Stimulated activated CD8-positive, alpha-beta memory T cell treated with anti-CD3 and anti-CD28 coated beads, Interleukin-2, amount 100 ng/mL, for 48 hours (primary cell): ENCODE measurements at places on chromosomes 16 and 17.
A peak's percentile ranks its signal among the peaks of the same experiment; 100 is the strongest.

DNA sequence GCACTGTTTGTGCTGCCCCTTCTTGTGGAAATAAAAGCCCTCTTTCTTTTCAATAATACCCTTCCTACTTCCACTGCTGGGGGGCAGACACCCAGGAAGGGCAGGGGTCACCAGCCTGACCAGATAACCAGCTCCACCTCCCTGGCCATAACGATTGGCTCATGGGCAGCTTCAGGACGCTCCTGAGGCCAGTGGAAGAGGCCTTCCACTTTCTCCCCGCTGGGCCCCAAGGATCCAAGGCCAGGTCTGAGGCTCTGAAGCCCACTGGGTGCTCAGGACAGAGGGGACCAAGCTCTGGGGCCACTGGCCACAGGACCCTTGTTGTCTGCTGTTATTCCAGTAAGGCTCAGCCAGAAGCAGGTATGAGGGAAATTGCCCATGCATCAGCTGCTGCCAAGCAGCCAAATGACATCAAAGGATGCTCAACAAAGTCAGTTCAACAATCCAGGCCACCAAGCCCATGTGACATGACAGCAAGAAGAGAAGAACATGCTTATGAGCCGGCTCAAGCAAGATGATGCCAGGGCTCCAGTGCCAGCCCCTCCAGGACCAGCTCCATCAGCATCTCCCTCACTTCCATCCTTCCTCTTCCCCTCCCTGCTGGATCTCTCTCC is 238.8 kb downstream of the ZNF423 start:
- DNase-seq = no peak

GRCh38 chr17:59800530-59800942 is 92.2 kb downstream of the TUBD1 start:
- no peak for DNase-seq

DNA sequence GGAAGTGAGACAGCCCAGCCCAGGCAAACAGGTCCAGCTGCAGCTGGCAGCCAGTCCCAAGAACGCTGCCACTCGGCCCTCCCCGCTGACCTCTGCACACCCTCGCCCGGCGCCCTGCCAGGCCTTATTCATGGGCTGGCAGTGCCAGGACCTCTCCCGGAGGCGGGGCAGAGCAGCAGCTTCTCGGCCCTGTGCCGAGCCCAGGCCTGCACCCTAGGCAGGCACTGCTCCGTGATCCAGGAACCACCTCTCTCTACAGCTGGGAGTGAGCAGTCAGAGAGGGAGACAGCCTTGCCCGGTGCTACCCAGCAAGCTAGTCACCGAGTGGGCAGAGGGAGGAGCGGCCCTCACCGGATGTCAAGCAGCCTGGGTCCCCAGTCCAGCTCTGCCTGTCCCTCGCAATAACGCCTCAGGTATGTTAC is 79.9 kb upstream of the CBX4 start:
- no peak for DNase-seq

GRCh38 chr17:71184716-71185115 is 936.1 kb upstream of the SOX9 start:
- DNase-seq = no peak

DNA sequence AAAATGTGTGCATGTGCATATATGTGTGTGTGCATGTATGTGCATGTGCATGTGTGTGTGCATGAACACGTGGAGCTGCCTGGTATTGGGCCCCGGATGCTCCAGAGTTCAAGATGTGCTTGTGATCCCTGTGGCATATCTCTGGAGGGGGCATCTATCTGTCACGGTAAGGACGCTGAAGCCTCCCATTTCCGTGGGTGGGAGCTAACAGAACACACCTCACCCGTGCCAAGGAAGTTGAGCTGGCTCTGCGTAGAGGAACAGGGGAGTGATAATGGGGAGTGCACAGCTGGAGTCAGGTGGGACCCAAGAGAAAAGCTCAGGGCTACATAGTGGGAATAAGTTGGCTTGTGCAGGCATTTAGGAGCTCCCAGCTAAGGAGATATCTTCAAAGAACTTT is 12.7 kb downstream of the ELMO3 start:
- no peak for DNase-seq

GRCh38 chr16:89881368-89881730 is 8.0 kb downstream of the TCF25 start:
- no peak for DNase-seq

DNA sequence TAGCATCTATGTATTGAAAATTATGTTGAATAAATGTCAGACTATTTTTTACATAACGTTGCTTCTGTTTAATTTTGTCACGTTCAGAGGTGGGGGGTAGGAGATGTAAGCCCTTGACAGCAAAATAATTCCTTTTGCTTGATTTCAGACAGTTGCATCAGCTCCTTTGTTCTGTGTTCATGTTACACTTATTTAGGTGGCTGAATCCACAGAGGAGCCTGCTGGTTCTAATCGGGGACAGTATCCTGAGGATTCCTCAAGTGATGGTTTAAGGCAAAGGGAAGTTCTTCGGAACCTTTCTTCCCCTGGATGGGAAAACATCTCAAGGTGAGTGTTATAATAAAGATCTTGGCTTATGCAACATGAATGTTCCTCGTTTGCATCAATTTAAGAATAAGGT is 4.5 kb downstream of the HERPUD1 start:
- no peak for DNase-seq

DNA sequence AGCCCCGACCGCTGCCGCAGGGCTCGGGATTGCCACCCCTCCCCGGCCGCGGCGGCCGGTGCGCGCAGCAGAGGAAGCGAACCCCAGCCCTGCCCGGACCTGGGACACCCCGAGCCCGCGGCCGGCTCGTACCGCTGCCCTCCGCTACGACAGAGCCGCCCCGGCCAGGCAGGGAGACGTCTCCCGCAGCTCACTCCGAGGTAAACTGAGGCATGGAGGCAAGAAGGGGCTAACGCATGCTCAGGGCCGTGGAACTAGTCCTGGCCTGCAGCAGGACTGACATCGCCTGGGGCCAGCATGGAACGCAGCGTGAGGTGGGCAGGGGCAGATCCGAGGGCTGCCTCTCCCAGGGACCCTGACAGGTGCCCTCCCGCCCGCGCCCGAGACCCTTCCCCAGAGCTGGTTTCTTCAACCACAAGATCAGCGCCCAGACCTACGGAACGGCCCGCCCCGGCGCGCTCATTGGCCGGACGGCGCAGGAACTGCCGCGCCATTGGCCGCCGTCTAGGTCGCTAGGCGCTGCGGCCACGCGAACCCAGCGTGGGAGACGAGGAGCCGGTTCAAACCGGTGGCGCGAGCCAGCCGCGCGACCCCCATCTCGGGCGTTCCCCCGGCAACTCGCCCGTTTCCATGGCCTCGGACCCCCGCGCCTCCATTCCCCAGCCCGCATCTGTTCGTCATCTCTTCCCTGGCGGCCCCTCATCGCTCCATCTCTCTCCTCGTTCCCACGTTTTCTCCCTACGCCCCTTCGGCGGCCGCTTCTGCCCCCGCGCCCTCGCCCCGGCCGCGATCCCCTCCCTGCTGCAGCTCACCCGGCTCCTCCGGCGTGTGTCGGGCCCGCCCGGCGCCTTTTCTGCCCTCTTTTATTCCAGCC is at the start of gene SLC43A2:
Gene SLC43A2, minus strand, starts transcription at position 853 of the 874 bp plus-strand sequence. CDS start 960 bp downstream, outside the sequence.
- DNase-seq = peak; percentile 67

DNA sequence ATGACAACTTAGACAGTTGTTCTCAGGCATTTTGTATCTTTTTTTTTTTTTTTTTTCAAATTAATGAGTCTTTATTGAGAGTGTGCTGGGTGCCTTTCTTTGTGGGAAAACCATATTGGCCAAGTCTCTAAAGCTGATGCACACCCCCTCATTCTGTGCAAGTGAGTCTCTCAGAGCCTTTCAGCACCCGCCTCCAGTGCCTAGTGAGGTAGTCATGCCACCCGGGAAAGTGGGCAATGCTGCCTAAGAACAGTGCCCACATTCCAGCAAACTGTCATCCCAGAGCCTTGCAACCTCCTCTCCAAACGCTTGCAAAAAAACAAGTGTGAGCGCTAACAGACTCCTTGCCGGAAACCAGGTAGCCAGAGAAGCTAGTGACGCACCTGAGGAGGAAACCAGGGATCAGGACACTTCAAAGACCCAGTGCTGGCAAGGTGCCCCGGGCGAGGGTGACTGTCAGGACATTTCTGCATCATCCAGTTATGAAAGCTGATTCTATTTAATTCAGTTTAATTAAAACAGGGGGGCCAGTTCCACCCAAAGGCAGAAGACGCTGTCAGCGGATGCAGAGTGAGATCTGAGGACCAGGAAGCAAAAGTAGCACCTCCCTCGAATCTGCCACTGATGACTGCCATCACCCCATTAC is 34.9 kb downstream of the SMARCE1 start:
- no peak for DNase-seq

DNA sequence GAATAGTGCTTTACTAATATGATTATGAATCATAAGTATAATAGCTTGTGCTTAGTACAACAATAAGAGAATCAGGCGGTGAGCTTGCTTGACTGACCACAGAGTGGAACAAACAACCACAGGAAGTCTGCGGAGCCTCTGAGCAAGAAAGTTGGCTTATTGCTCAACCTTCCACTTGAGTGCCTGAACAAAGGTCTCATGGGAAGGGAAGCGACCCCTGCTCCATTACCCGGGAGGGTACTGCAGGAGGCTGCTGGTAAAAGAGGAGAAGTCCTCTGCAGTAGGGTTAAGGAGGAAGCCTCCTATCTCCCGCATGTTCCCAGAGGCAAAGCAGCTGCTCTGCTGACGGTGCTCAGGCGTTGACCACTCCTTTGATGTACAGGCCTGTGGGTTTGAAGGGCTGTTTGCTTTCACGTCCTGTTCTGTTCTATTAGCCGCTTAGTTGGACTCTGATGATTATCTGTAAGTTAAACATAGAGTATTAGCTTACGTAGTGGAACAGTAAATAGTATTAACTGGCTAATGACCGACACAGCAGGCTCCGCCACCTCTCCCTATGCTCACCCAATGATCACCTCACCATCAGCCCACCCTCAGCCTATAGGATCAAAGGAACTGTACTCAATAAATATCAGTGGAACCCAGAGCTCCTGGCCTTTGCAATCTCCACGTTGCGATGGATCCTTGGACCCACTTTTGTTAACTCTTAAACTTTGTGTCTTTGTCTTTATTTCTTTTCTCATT is 17.5 kb downstream of the ALOX15B start:
- no peak for DNase-seq

GRCh38 chr17:38605411-38605840 is 326 bp downstream of the SRCIN1 start:
- DNase-seq = no peak

DNA sequence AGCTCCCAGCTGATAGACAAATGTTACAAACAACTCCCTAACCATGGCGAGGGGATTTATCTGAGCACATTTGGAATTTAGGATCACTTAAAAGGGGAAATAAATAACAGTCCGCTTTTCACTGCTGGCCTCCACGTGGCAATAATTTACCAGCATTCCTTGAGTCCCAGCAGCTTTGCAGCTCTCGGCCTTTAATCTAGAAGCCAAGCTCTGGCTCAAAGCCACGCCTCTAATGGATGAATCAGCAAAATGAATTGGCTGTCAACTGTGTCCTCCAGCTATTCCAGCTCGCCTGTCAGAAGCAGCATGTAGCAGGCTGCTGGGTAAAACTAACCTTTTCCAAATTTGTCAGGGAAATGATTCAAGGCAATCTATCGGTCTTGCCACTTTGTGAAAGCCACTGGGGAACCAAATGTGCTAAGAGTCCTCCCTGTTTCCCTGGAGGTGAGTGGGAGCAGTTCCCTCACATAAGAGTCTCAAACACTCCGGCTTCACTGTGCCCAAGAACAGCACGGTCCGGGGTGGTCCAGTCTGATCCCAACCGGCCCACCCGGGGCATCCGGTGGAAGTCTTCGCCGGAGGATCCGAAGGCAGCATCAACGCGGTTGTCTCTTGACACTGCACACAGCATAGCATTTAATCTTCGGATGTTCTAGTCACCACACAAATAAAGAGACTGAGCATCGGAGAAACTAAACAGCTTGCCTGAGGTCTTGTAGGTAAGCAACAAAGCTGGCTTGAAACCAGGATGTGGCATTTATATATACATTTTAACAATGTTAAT is 143.3 kb downstream of the PARN start:
- DNase-seq = no peak

DNA sequence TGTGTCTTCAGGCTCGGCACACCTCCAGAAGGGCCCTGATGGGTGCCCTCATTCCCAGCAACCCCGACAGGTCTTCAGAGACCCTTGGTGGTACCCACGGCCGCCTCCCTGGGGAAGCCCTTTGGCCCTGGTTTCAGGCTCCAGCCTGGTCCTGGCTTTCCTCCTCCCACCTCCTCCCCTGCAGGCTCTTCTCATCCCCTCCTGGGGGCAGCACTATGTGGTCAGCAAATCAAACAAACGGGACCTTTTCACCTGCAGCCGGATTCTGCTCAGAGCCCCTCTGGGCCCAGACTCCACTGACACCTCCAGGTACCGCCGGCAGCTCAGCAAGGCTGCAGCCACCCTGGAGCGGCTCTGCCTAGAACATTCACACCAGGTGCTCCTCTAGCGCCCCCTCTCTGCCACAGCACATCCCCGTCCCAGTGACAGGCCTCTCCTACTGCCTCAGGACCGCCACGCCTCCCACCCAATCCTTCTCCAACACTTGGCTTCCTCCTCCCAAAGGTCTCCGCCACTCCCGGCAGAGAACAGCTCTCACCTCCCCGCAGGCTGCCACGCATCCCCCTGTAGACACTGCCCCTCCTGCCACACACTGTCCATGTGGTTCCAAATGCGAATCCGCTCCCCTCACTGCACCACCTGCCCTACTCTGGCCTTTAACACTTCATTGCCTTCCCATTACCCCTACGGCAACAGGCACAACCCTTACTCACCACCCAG is 12.0 kb downstream of the CORO7 start:
- no peak for DNase-seq

DNA sequence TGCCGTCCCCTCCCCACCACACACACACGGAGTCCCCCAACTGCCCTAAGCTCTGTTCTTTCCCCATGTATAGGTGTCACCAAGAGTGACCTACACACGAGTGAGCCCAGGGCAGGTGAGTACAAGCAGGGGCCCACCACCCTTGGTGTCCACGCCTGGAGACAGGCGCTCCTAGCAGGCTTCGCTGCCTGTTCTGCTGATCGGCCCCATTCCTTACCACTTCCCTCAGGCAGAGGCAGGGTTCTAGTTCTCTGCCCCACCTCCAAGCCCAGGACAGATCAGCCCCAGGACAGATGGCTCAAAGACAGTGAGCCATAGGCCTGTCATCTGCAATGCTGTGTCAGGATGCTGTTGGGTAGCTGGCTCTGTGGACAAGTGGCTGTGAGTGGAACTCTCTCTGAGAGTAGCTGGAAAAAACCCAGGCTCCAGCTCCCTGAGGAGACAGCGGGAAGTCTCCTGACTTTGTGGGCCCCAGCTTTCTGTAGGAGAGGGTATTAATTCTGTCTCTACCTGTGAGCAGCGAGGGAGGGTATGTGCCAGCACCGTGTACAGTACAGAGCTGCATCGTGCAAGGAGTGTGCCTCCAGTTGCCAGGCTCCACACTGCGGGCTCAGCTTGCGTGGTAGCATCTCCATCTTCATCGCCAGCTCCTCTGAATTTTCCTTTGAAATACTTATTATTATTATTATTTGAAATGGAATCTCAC is 897 bp downstream of the TP53I13 start:
- DNase-seq = no peak

- no peak for DNase-seq
Measured at GRCh38 chr17:12655936-12656335, 9.8 kb upstream of the MYOCD start.

- no peak for DNase-seq
Measured at GRCh38 chr17:28472871-28473497, 460 bp upstream of the SLC13A2 start.
